Inflammatory macrophage (primary cell): ENCODE measurements at places on chromosomes 2 and 18.

DNA sequence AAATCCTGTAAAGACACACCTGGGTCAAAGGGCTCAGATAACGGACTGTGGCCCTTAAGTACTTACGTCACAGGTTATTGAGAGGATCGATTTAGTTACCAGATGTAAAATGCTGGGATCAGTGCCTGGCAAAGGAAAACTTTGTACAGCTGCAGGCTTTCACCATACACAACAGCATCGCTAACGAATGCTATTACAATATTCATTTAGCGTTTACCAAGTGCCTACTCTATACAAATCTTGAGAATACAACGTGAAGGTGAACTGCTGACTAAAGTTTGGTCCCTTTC, 619 bp upstream of the MSH6 start:
- DNase-seq, result no peak

DNA sequence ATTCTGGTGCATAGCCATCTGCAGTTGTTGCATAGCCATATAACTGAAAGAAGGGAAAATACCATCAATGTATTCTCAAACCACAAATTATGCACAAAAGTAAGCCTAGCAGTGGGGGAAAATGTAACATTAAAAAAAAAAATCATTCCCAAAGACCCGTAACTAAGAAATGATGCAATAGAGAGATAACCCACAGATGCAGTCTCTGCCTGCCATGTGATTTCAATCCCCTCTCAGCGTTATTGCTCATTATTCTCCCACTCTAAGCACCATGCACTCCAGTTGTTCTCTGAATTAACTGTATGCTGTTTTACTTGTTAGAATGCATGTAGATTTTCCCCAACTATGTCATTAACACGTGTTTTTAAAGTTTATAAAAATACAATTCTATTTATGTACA, 14.1 kb downstream of the DSC1 start:
- no peak for DNase-seq

GRCh38 chr18:26536032-26536431, 12.3 kb downstream of the KCTD1 start:
- no peak for DNase-seq

GRCh38 chr2:118774458-118775133, 72.9 kb downstream of the EN1 start:
- DNase-seq, result no peak

- no peak for DNase-seq
Measured at GRCh38 chr2:11761259-11761658, 14.8 kb downstream of the LPIN1 start.

DNA sequence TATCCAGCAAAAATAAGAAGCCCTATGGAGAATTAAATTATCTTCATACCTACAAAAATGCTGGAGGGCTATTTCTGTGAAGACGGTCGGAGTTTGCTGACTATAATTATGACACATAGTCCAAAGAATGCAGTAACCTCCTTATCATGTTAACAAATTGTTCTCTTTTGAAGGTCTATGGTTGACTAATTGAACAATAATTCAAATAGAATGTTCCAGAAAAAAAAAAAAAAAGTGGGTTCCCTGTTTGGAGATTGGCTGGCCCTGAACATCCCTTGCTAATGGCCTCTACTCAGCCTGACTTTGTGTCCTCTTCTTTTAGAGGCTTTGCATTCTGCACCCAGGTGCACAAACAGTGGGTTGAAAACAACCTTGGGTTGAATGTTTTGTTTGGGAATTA, 82.8 kb upstream of the CCBE1 start:
- DNase-seq, result no peak

- no peak for DNase-seq
Measured at GRCh38 chr2:26587994-26588393, 53.2 kb downstream of the CIB4 start.

GRCh38 chr2:143433251-143433650, 304.0 kb downstream of the ARHGAP15 start:
- peak; percentile 1 for DNase-seq

GRCh38 chr2:232348936-232349335, 29.6 kb upstream of the ALPP start:
- DNase-seq, result no peak

DNA sequence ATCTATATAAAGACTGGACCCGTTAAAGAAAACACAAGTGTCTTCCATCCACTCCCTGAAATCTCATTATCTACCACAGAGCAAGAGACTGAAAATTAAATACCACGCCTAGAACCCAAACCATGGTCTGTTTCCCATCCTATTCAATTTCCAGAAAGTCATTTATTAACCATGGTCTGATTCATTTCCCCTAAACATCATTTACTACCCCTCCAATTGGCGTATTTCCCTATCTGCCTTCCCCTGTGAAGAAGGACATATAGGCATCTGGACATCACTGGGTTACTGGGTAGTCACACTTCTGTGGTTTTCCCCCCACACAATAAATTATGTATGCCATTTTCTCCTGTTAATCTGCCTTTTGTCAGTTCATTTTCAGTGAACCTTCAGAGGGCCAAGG, 30.8 kb downstream of the CCDC93 start:
- DNase-seq, result no peak

GRCh38 chr2:121044412-121044811, 240.6 kb downstream of the TFCP2L1 start:
- no peak for DNase-seq

DNA sequence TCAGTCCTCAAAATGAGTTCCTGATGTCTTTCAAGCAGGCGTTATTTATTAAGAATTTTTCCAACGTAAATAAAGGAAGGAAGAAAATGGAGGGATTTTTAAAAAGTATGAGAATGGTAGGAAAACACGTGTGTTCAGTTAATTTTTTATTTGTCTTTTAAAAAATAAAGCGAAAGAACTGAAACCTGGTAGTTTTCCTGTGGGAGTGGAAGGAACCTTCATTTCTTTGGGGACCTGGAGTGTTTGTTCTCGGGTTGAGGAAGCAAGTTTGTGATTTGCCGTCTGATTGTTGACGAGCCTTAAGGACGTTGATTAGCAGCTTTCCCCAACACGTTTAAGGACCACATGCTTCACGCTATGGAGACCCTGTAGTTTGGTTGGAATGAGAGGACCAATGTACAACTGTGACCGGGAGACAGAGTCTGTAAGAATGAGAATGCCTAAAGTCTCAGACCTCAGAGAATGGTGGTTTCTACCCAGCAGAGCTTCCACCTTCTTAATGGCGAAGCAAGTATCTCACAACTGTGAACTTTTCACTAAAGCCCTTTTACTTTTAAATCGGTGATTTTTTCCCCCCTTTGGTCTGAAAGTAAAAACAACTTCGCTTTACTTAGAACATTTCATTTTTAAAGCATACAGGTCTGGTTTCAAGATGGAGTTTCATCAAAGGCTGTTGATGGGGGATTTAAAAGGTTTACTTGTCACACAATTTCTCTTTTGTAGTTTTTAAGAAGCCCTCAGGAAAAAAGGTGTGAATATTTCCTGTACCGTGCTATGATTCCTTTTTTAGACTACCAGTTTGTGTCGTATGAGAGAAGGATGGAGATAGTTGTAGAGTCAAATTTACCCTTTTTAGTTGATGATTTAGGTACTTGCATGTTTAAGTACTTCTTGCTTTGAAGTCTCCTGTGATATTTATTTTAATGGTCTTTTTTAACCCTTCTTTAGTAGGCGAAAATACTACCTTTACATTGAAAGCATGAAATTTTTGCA, 1.4 kb downstream of the TTC39C start:
- no peak for DNase-seq

DNA sequence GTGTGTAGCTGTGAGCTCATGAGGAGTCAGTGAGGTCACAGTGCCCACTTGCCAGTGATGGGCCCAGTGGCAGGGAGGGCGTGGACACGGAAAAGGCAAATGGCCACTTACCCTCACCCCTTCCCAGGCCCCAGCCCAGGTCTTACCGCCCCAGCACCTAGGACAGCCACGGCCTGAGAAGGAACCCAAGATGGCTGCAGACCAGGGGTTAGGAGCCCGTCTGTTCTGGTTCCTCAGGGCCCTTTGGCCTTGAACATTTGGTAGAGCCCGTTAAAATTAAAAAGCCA, 74.1 kb downstream of the EMX1 start:
- DNase-seq, result no peak
